Tibial nerve (tissue), 4 donors: ENCODE measurements at places on chromosomes 6 and 20.

DNA sequence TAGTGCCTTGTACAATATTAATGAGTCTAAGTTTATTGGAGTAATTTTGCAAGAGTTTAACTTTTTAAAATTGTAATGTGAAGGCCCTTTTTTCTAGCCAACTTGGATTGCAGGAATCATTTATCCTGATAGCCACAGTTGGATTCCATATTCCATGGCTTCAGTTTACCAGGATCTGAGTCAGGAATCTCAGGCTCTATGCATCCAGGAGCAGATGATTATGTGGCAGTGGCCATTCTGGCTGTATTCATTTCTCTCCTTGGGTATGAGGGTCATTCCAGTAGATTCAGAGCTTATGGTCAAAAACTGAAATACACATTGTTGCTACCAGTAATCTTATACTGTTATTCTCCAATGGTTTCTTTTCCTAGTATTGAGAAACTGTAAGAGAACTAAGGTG lies 2.9 kb downstream of the AIG1 start:
- no peak for DNase-seq

DNA sequence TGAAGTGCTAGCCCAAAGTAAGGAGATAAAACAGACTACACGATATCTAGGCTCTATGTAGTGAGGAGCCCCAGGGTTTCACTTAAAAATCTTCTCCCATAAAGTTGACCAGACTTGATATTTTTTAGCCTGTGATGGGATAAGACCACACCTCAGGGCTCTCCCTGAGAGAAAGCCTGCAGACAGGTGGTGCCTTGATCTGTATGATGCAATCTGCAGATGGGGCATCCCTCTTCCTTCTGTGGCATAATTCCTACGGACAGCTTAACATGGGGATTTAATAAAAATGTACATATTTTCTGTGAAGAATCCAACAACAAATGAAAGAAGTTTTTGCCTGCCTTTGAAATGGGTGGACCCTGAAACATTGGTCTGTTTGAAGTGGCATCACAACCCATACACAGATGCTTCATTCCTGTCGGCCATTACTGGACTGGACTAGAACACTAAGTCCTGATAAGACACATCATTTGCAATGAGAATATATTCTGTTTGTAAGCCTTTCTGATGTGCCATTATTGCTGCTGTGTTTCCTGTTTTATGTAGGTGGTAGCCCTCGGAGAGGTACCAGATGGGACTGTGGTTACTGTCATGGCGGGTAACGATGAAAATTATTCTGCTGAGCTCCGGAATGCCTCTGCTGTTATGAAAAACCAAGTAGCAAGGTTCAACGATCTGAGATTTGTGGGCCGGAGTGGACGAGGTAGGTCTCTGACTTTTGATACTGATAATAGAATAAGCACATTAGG lies 53.8 kb upstream of the SUPT3H start:
- no peak for DNase-seq

GRCh38 chr6:136624347-136624746 lies 74.1 kb upstream of the MAP7 start:
- DNase-seq: no peak

DNA sequence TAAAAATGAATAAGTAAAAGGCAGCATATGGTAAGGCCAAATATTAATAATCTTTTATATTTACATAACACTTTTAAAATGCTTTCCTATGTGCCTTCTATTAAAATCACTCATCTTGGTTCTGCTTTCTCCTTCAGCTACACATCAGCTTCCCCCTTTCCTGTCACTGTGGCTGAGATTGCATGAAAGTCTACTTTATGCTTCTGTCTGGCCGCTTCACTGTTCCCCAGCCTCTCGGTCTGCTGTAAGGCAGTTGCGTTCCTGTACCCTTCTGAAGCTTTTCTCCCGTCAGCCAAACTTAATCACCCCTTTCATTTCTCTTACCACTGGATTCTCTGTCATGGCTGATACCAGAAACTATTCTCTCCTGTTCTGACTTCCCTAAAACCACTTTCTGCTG lies 34.6 kb downstream of the SOX4 start:
- DNase-seq: no peak

- no peak for DNase-seq
Observed at GRCh38 chr6:112307707-112308106, 39.4 kb upstream of the RFPL4B start.

DNA sequence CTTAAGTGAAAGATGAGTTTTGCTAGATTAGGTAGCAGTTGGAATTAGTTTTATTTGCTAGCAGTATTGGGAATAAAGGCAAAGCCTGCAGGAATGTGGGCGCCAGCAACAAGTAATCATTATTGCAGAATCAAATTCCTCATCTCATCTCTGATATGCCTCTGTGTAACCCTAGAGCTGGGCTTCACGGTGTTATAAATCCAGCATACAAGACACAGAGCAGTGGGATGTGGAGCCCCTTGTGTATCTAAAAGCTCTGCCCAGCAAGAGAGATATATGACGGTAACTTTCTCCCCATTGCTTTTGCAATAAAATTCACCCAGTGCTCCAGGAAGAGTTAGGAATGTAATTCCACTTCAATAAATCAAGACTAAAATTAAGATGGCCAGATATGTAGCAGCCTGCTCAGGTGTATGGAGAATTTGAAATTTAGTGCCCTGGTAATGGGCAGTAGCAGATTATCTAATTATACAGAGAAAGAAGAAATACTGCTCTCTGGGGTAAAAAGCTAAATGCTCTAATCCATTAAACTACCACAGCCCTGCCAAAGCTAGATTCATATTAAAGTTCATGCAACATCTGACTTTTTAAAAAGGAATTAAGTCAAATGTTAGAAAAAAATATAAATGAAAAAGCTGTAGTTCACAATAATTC lies 5.6 kb upstream of the BLOC1S5 start:
- DNase-seq: no peak

GRCh38 chr20:59074456-59074855 lies 31.9 kb upstream of the PRELID3B start:
- no peak for DNase-seq

- no peak for DNase-seq
Observed at GRCh38 chr6:149318581-149319286, 1.2 kb downstream of the TAB2 start.

DNA sequence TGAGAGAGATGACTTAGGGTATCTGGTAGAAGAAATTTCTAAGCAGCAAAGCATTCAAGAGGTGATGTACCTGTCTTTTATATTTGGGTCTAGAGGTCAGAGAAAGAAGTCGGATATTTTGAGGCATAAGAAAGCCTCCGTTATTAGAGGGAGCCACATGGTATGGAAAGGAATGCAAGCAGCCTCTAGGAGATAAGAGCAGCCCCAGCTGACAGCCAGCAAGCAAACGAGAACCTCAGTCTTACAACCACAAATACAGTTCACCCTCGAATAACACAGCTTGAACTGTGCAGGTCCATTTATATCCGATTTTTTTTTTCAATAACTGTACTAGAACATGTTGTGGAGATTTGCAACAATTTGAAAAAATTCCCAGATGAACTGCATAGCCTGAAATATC lies 190.7 kb upstream of the VGLL2 start:
- DNase-seq: no peak

GRCh38 chr6:21591446-21591845 lies 2.1 kb upstream of the SOX4 start:
- no peak for DNase-seq

DNA sequence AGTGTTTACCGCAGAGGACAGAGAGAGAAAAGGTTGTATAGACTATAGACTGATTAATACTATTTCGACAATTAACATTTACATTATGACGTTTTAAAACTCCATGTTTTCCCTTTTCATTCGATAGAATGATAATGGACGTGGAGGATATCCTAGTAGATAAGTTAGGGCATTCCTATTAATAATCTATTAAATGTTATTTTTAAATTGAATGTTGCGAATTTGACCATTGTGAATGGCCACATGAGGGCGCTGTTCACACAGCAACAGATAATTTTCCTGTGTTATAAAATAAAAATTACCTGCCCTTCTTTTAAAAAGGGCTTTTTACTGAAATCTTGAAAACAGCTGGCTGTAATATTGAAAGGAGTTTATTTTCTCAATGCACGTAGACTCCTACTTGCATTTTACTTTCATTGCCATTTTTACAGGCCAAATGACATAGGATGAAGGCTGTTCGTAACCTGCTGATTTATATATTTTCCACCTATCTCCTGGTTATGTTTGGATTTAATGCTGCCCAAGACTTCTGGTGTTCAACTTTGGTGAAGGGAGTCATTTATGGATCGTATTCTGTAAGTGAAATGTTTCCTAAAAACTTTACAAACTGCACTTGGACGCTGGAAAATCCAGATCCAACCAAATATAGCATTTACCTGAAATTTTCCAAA lies 3.3 kb downstream of the ADGRB3 start:
- peak; percentile 50 for DNase-seq

DNA sequence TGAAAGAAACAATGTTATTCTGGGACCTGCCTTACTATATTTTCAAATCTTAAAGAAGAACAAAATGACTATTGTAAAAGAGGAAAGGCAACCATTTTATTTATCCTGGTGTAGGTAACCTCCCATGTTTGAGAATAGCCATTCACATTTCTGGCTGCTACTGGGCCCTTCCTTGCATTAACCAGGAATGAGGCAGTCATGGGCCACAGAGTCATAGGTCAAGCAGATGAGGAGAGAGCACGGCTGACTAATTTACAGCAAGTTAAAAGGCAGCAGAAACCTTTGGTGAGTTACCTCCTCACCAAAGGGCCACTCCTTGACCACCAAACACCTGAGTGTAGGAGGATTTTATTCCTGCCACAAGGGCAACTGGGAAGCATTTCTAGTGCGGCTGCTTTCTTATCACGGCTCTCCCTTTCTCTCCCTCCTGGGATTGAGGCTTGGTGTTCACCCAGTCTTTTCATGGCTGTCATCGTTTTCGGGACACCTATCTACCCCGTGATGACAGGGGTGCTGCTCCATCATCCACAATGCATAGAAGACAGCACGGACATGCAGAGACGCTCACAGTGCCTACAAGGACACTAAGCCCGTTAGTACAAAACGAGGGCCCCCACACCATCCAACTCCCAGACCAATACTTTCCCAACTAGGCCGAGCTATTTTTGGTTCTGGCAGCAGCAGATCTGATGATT lies 4.4 kb upstream of the LAMA4 start:
- no peak for DNase-seq

DNA sequence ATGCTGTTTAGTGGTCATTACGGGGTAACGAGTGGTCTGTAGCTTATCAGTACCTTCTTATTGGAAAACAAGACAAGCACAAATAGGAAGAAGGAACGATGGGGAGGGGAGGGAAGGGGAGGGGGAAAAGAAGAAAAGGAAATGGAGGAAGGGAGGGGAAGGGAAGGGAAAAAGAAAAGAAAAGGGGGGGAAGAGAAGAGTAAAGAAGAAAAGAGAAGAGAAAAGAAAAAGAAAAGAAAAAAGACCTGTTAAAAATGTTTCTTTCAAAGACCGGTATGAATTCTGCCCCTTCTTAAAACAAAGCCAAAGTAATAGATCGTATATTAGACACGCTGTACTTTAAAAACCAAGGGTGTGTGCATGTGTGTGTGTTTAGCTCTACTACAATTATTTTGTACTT lies 2.4 kb upstream of the TENT5A start:
- no peak for DNase-seq

DNA sequence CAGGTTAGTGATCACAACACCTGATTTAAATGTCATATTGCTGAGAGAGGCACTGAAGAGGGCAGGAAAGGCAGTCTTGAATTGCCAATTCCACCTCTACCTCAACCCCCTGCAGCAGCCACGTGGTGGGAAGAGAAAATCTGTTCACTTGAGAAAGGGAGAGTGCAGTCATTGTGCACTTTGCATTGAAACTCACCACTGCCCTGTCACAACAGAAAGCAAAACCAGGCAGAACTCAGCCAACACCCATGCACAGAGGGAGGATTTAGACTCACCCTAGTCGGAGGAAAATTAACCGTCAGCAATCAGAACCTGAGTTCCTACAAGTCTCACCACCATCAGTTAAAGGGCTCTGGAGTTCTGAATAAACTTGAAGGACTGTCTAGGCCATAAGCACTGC lies 1040.2 kb downstream of the HACE1 start:
- DNase-seq: no peak
